ENCODE measurements at places on chromosomes 2 and 18. TPM values are rescaled to one million over a fixed set of nuclear protein-coding genes. Genes with fewer than 3 reads are reported as not detected.
A peak's percentile ranks its signal among the peaks of the same experiment; 100 is the strongest.

Gene PER2
- total RNA-seq, result 4.3 TPM

Gene DNAH7
- total RNA-seq, result 0.13 TPM

Gene HTR2B
- 0.09 TPM for total RNA-seq

DNA sequence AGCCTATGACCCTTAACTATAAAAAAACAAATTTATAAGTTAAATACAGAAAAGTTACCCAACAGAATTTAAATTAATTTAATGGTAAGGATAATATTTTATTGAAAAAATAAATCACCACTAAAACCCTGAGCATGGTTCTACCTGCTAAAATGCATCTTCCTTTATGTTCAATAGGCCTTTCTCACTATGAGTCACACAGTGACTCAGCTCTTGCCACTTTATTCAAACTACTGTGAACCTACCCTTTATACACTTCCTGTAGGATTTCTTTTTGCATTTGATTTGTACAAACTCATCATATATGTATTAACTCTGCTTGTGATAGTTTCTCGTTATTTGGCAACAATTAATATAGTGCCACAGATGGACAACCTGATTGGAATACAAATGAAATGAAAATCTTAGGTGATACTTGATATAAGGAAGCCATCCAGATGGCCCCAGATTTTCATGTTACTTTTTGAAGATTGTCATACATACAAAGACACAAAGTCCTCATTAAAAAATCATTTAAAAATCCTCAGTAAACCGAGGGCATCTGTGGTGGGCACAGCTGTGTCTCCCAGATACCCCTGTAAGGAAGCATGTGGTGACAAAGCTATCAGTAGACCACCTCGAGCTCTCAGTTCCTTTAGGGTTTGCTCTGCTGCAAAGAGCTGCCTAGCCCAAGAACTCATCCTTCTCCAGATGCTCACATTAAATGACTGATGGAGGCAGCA lies 55.2 kb upstream of the COBLL1 start:
- H3K4me3 ChIP-seq, result no peak overlapping the region
- no peaks in the 10 kb centered on the region for H3K36me3 ChIP-seq
- peak overlapping the region; percentile 76 for H3K27ac ChIP-seq
- H3K27me3 ChIP-seq, result no peaks in the 10 kb centered on the region

- no peak for DNase-seq
- H3K27ac ChIP-seq, result no peak overlapping the region
- H3K4me1 ChIP-seq, result no peaks in the 10 kb centered on the region
- H3K4me3 ChIP-seq, result no peak overlapping the region
- no peaks in the 10 kb centered on the region for H3K27me3 ChIP-seq
- H3K36me3 ChIP-seq, result no peaks in the 10 kb centered on the region
Measured at GRCh38 chr2:29509878-29510277, 394.7 kb downstream of the CLIP4 start.

DNA sequence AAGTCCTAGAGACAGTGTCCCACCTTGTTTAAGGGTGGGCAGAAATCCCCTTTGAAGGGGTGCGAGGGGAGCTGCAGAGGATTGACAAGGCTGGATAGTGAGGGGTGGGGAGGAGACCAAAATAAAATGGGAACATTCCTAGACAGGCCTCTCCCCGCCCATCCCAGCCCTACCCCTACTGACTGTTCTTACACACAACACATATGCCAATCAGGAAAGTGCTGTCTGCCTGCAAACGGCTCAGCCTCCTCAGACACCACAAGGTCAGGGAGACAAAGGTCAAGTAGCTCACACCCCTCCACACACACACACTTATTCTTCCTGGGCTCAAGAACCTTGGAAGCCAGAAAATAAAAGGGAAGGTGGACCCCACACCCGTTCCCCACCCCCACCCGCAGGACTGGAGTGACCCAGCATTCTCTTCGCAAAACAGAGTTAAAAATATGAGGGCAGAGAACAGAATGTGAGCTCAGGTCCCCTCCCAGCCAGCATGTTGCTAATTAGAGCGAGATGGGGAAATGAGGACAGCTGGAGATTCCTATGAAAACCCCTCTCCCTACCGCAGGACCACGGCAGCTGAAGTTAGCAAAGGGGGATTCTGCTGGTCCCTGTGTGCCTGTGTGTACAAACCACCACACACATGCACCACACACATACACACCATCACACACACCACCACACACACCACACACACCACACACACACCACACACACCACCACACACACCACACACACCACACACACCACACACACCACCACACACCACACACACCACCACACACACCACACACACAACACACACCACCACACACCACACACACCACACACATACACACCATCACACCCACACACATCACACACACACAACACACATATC lies 197.8 kb downstream of the TNS1 start:
- peak overlapping the region; percentile 20 for H3K27ac ChIP-seq
- peaks cover 32% of the 10 kb centered on the region for H3K36me3 ChIP-seq
- no peak overlapping the region for H3K4me3 ChIP-seq
- DNase-seq, result no peak

- no peak overlapping the region for H3K4me3 ChIP-seq
- DNase-seq, result no peak
- peaks cover 7% of the 10 kb centered on the region for H3K4me1 ChIP-seq
- H3K36me3 ChIP-seq, result peaks cover 8% of the 10 kb centered on the region
- H3K27me3 ChIP-seq, result no peaks in the 10 kb centered on the region
Measured at GRCh38 chr2:235990344-235990743, 177.8 kb downstream of the GBX2 start.

- H3K4me3 ChIP-seq, result no peak overlapping the region
- no peak overlapping the region for H3K27ac ChIP-seq
- no peak for DNase-seq
Measured at GRCh38 chr2:200174433-200175216, 131.9 kb upstream of the SPATS2L start.

GRCh38 chr2:165406173-165406572 lies 63.3 kb upstream of the CSRNP3 start:
- no peak overlapping the region for H3K27ac ChIP-seq
- 0 out of 2 replicates have a peak, but pooled peaks cover 8% of the 10 kb centered on the region for H3K4me1 ChIP-seq
- no peaks in the 10 kb centered on the region for H3K36me3 ChIP-seq

GRCh38 chr2:110993557-110994231 lies 127.0 kb upstream of the BCL2L11 start:
- H3K36me3 ChIP-seq, result no peaks in the 10 kb centered on the region
- H3K27me3 ChIP-seq, result peaks cover 17% of the 10 kb centered on the region
- DNase-seq, result no peak
- no peaks in the 10 kb centered on the region for H3K4me1 ChIP-seq
- H3K27ac ChIP-seq, result no peak overlapping the region

GRCh38 chr2:122028371-122029100 lies 273.1 kb downstream of the TSN start:
- peak; percentile 70 for DNase-seq
- peak overlapping the region; percentile 31 for H3K4me3 ChIP-seq
- peaks cover 74% of the 10 kb centered on the region for H3K4me1 ChIP-seq
- H3K27me3 ChIP-seq, result no peaks in the 10 kb centered on the region
- H3K36me3 ChIP-seq, result no peaks in the 10 kb centered on the region

- peaks cover 70% of the 10 kb centered on the region for H3K36me3 ChIP-seq
- peaks cover 33% of the 10 kb centered on the region for H3K4me1 ChIP-seq
- no peak overlapping the region for H3K4me3 ChIP-seq
- no peak for DNase-seq
Measured at GRCh38 chr2:69345434-69345833, 41.6 kb downstream of the GFPT1 start.

DNA sequence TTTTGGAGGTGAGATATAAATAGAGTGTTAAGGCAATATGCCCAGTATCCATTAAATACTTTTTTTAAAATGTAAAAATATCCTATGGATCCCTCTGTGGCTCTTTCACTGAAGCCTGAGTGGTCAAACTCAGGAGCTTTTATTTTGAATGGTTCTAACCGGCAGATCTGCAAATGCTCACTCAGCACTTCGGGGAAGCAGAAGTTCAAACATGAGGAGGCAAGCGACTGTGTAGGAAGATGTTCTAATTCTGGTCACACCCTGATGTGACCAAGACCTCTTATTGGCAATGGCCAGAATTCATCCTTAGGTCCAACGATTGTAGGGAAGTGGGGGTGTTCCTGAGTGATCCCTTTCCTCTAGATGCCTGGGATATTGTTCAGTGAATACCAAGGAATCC lies 168.8 kb downstream of the CDCA7 start:
- no peaks in the 10 kb centered on the region for H3K36me3 ChIP-seq
- H3K27ac ChIP-seq, result no peak overlapping the region
- no peak for DNase-seq

DNA sequence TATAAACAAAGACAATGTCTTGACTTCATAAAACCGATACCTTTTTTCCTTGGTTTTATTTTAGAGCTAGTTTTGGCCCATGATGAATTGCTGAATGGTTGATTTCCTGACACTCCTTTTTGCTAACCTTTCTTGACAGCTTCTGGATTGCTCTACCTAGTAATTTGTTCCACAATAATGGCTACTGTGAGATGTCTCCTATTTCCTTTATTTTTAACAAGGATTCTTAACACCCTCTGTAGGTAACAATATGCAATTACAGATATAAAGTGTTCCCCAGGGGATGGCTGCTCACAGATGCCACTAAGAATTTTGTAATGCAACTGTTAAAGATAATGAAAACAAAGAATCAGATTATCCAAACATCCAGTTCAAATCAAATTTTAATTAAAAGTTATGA lies 100.8 kb upstream of the ATP5MC3 start:
- peaks cover 13% of the 10 kb centered on the region for H3K27me3 ChIP-seq
- DNase-seq, result peak; percentile 39
- H3K4me1 ChIP-seq, result no peaks in the 10 kb centered on the region
- no peak overlapping the region for H3K27ac ChIP-seq

- H3K36me3 ChIP-seq, result peaks cover 63% of the 10 kb centered on the region
- H3K4me3 ChIP-seq, result no peak overlapping the region
- H3K4me1 ChIP-seq, result peaks cover 37% of the 10 kb centered on the region
- no peak overlapping the region for H3K27ac ChIP-seq
- H3K27me3 ChIP-seq, result peaks cover 4% of the 10 kb centered on the region
Measured at GRCh38 chr2:224894356-224894755, 147.9 kb downstream of the DOCK10 start.

DNA sequence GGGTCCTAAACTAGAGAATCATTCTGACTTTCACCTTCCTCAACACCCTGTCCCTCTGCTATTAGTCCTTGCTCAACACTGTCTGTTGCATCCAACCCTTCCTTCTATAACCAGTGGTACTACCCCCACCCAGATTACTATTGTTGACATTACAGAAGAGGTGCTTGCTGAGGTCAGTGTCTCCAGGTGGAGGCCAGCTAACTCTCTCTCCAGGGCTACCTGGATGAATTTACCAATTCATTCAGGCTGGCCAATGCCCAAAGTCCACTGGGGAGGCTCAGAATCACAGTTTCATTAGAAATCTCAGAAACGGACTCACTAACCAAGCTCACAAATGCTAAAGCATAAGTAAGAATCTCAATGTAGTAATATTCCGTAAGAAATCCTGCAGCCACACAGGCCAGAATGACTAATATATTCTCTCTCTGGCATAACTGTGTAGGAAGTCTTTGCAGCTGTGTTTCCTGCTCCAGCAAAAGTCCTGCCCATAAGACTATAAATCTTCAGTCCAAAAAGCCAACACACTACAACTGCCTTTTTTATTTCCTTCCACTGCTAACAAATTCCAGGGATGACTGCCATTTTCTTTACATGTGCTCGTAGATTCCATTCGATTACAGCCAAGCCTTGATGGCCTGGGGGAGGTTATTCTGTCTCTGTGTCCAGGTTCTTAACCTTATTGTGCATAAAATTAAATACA lies 10.0 kb upstream of the TTR start:
- H3K36me3 ChIP-seq, result no peaks in the 10 kb centered on the region
- H3K4me1 ChIP-seq, result no peaks in the 10 kb centered on the region
- no peaks in the 10 kb centered on the region for H3K27me3 ChIP-seq
- no peak overlapping the region for H3K27ac ChIP-seq
- no peak for DNase-seq
